ENCODE measurements at places on chromosomes 6 and 20. TPM values are rescaled to one million over a fixed set of nuclear protein-coding genes. Genes with fewer than 3 reads are reported as not detected.

- DNase-seq, result no peak
Observed at GRCh38 chr6:134888316-134888715, 61.6 kb downstream of the ALDH8A1 start.

GRCh38 chr20:6123649-6124014, 802 bp upstream of the FERMT1 start:
- no peak for DNase-seq

DNA sequence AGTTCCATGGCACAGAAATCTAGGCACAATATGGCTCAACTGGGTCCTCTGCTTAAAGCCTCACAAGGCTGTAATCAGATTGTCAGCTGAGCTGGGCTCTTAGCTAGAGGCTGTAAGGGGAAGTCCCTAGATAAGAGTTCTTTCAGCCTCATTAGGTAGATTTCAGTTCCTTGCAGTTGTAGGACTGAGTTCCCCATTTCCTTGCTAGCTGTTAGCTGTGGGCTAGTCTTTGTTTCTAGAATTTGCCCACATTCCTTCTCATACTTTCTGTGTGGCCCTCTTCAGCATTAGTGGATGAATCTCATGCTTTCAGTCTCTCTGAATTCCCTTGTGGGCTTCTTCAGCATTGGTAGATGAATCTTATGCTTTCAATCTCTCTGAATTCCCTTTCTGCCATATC, 71.0 kb upstream of the MRAP2 start:
- no peak for DNase-seq

GRCh38 chr6:121959501-121959900, 440.0 kb upstream of the HSF2 start:
- DNase-seq, result no peak

GRCh38 chr6:36563237-36563927, 16.1 kb upstream of the STK38 start:
- no peak for DNase-seq

DNA sequence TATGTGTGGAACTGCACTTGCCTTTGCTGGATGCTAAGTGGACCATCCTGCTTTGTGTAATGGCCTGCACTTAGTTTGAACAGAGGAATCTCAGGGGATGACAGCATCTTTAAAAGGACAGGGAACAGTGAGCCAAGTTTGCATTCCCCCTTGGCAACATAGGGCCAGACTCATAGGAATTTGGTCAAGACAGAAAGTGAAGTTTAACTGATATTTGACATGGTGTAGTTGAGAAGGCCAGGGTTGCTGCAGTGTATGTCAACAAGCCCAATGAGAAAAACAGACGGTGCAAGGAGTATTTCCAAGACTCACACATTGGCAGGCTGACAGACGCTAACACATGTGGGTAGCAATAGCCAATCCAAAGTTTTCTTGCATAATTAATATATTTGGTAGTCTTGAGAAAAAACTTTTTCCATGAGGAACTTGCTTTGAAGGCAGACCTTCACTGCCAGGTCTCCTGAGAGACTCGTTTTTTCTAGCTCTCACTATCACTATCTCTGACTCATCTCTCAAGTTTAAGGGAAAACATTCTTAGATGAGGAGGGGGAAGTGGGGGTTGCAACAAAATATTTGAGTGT, 213.8 kb downstream of the IBTK start:
- peak; percentile 46 for DNase-seq

DNA sequence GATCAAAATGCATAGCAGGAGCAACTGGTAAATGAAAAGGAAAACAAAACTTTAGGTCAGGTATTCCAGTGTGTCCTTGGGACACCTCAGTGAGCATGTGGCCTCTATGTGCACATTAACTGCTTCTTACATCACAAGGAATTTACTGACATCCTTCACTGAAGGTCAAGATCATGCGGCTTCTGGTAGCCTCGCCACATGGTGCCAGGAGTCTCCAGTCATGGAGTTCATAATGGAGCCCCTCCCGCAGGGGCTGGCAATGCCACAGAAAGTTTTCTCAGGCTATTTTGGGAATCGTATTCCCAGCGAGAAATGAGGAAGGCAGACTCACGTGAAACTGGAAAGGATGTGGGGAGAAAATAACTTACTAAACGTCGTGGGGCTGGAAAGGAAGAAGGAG, 19.7 kb upstream of the SLC22A3 start:
- no peak for DNase-seq

- no peak for DNase-seq
Observed at GRCh38 chr20:5327356-5327755, 10.6 kb upstream of the PROKR2 start.

GRCh38 chr6:1636272-1636825, 26.6 kb downstream of the FOXC1 start:
- DNase-seq, result no peak

- DNase-seq, result no peak
Observed at GRCh38 chr6:145051661-145052060, 683.7 kb downstream of the EPM2A start.

DNA sequence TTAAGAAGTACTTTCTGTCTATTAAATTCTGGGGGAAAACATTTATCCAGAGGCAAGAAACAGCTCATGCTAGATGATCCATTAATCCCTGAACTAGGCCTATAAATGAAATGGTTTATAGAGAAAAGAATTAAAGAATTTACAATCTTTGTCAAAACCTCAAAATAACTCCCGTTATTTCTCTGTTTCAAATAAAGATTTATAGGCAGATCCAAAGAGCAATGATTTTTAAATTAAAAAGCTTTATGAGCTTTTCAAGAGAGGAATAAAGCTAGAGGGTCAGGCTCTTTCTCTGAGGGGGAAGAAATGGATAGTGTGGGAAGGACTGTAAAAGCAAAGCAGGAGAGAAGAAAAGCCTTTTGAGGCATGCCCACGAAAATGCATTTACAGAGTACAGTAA, 82.5 kb upstream of the OGFRL1 start:
- no peak for DNase-seq

GRCh38 chr6:51129043-51129442, 310.4 kb downstream of the TFAP2B start:
- DNase-seq, result no peak

- DNase-seq, result no peak
Observed at GRCh38 chr20:52675375-52675774, 296.8 kb upstream of the TSHZ2 start.

GRCh38 chr20:18436847-18437246, 30.0 kb downstream of the DZANK1 start:
- DNase-seq, result no peak

- peak; percentile 6 for DNase-seq
Observed at GRCh38 chr20:58714923-58715351, 22.3 kb downstream of the NPEPL1 start.

DNA sequence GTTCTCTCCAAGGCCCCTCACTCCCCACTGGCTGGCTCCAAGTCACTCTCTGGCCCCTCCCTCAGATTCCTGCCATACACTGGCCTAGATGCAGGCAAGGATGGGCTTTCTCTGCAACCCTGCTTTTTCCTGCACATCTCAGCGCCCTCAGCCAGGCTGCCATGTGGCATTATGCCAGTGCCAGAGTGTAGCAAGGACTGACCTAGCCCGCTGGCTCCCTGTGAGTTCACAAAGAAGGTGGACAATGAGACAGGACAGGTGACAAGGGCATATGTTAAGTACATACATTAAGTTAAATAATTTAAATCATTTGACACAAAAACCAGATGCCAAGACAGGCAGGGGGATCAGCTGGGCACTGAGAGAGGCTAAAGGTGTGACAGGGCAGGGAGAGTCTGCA, 394.6 kb downstream of the ZFAND3 start:
- no peak for DNase-seq

GRCh38 chr6:54307439-54307910, 766 bp upstream of the TINAG start:
- no peak for DNase-seq

- DNase-seq, result peak; percentile 25
Observed at GRCh38 chr6:157822245-157823000, 623 bp upstream of the SNX9 start.

GRCh38 chr6:7578931-7579330, 11.1 kb upstream of the SNRNP48 start:
- DNase-seq, result no peak

- no peak for DNase-seq
Observed at GRCh38 chr6:31462026-31462963, 35.6 kb upstream of the MICB start.

GRCh38 chr20:4613718-4614620, 107.7 kb upstream of the PRND start:
- DNase-seq, result peak; percentile 39

- DNase-seq, result no peak
Observed at GRCh38 chr20:24676353-24676977, 207.0 kb downstream of the SYNDIG1 start.

- no peak for DNase-seq
Observed at GRCh38 chr6:156167016-156167624, 610.1 kb upstream of the ARID1B start.

- no peak for DNase-seq
Observed at GRCh38 chr6:98931696-98932095, 16.1 kb downstream of the FBXL4 start.

GRCh38 chr6:84953111-84953755, 188.8 kb upstream of the TBX18 start:
- no peak for DNase-seq

DNA sequence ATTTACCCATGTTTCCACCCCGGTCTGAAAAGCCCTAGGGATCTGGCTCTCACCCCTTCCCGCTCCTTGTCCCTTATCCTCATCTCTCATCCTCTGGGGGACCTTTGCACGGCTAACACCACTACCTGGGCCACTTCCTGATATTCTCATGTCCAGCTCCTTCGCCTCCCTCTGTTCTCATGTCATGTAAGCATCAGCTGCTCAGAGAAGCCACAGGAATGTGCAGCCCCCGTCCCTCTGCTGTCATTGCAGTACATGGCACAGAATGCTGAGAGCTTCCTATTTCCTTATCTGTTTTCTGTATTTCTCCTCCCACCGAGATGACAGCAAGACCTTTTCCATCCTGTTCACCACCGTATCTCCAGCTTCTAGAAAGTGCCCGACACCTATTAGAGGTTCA, 102.4 kb downstream of the MTHFD1L start:
- no peak for DNase-seq

DNA sequence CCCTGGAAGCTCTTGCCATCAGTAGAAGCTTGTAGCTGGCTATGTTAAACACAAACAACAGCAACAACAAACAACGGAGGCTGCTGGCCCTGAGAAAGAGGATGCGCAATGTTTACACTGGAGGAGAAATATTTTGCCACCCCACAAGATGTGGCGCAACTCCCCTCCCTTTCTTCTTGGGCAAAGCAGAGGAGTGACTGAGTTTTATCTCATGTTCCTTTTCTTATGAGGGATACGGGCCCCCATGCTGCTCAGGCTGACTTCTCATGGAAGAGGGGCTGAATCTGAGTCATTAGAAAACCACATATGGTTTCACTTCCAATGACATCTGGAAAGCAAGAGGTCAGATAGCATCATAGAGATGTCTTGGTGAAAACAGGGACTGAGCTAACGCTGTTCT, 75.9 kb upstream of the HDDC2 start:
- DNase-seq, result no peak

Gene PDE10A
- 12.2 TPM for total RNA-seq

Gene EGFL8
- total RNA-seq, result 9.2 TPM

Gene SSTR4
- total RNA-seq, result not detected

Gene MRAP2
- total RNA-seq, result 0.16 TPM

Gene ASIP
- 32.6 TPM for total RNA-seq

Gene MUC22
- 0.08 TPM for total RNA-seq

Gene GRM4
- not detected for total RNA-seq

Gene DOP1A
- total RNA-seq, result 18.1 TPM

Gene LGSN
- total RNA-seq, result not detected

Gene TRIM40
- total RNA-seq, result not detected

Gene UST
- 3.3 TPM for total RNA-seq

Measured in left ventricle myocardium inferior (tissue), 1 donor.